ENCODE measurements at places on chromosomes 16 and 17.

- peak; percentile 46 for DNase-seq
Observed at GRCh38 chr17:50200457-50201275, 765 bp downstream of the COL1A1 start.

- DNase-seq = no peak
Observed at GRCh38 chr16:49932946-49933345, 77.0 kb upstream of the ZNF423 start.

DNA sequence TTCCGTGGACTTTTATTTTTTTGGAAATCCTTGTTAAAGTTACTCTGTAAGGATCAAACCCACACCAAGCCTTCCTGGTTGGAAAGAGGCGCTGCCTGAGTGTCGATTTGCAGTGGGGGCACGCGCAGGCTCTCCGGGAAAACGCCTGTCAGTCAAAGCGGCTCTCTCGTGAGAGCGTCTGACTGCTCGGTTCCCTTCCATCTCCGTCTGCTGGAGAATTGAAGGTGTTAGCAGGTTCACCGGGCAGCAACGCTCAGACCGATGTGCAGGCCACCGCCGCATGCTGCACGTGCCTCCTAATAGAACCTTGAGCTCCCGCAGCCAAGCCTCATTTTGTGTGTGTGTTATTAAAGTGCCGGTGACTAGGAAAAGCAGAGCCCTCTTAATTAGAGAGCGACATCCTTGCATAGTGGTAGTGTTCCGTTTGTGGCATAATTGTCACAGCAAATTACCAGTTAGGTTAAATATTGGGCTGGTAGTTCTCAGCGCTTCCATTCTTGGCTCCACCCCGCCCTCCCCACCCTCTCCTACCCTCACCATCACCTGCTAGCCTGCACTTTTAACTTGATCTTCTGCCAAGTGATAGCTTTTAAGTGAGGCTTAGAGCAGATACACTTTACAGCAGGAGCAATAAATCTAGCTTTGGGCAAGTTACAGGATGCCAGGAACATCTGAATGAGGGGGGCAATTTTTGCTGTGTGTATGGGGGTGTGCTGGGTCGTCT lies 75.5 kb downstream of the RPA1 start:
- DNase-seq = peak; percentile 45

DNA sequence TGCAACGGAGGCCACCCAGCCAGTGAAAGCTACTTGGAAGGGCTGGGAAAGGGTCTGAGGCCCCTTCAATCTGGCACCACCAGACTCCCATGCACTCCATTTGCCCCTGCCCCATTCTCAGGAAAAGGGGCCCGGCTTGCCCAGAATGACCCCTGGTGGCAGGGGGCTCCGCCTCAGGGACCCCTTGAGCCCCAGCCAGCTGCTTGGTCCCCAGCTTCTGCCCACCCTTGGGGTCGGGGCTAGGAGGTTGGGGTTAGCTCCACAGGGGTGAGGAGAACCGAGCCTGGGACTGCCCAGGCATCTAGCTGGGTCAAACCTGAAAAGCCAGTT lies 1.3 kb downstream of the RHBDF1 start:
- DNase-seq = no peak

DNA sequence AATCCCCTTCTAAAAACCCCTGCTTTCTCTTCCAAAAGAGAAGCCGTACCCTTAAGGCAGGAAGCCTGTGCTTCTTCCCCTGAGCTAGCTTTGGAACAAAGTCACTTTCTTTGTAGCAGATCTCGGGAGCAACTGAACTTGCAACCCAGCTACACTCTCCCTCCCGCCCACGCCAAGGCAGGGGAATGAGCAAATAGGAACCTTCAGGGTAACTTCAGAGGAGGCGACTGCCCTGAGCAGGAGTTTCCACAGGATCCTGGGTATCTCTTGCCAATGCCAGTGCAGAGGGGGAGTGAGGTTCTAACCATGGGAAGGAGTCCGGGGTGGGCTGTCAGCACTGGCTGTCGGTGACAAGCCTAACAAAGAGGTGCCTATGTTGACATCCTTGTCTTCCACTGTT lies 5.9 kb upstream of the PIRT start:
- DNase-seq = no peak

DNA sequence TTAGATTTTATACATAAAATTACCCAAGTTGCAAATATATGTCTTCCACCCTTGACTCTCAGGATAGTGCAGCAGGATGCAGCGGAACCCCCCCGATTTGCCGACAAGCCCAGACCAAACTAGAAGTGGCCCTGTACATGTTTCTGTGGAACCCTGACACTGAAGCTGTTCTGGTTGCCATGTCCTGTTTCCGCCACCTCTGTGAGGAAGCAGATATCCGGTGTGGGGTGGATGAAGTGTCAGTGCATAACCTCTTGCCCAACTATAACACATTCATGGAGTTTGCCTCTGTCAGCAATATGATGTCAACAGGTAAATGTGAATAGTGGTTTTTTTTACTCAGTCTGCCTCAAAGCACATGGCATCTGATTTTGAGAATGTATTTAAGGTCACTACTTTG lies 70.7 kb downstream of the OMG start:
- no peak for DNase-seq

DNA sequence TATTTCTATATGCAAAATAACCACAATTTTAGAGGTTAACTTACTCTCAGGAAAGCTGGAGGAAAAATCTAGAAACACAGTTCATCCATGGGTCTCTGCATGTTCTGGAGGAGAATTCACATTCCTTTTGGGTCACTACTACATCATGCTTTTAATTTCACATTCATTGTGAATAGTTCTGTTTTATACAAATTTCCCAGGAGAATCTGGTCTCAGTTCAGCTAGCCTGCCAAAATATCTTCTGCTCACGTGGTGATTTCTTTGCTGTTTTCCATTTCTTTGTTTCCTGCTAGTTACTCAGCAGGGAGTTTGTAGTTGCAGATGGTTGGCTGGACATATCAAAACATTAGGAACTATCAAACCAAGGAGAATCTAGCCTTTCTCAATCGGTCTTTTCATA lies at the start of gene ABCA9:
Gene ABCA9 (minus strand): TSS at position 106 of the 400 bp plus-strand sequence. CDS start 9,801 bp downstream, outside the sequence.
- DNase-seq = no peak

DNA sequence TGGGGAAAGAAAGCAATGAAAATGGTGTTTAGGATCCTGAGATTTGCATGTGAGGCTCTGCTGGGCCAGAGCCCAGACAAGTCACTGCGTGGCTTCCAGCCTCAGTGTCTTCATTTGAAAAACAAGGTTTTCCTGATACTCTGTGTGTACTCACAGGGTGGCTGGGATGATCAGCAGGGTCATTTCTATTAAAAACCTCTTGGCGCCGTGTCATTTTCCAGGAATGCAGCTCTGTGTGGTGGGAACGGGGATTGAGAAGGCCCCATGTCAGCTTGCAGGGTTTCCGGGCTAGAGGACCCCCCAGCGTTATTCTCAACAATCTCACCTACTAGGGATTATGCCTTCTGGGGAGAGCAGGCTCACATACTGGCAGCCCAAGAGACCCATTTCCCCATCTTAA lies 73.5 kb downstream of the FOXL1 start:
- no peak for DNase-seq

GRCh38 chr17:57870283-57870635 lies 20.4 kb upstream of the MRPS23 start:
- DNase-seq = no peak

DNA sequence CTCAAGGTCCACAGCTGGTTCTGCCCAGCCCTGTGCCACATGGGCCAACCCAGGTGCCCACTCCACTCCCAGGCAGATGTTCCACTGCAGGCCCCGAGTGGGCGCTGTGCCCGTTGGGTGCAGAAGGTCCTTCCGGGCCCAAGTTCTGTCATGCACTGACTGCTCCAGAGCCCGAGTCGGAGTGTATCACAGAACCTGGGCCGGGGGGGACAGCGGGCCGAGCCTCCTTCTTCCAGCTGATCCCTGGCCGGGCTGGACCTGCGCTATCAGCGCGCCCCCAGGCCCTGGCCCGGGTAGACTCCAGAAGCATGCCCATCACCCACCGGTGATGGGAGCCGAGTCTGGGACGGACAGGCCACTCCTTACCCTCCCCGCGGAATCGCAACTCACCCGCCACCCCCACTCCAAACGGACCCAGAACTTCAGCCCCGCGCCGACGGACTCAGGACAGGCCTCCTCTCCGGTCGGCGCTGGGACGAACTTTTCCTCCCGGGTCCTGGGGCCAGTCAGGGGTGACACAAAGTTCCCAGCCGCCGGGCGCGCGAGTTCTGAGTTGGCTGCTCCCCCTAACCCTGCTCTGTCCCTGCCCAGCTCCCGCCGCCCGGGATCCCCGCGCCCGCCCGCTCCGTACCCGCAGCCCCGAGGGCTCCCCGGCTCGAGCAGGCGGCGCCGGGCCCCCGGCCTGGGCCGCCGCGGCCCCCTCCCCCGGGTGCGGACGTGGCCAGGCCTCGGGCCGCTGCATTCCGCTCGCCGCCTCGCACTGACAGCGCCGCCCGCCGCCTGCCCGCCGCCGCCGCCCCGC lies at the start of gene COPZ2:
Gene COPZ2 (minus strand): TSS at position 762 of the 802 bp plus-strand sequence. CDS start 20 bp downstream, at position 742.
- DNase-seq = no peak

DNA sequence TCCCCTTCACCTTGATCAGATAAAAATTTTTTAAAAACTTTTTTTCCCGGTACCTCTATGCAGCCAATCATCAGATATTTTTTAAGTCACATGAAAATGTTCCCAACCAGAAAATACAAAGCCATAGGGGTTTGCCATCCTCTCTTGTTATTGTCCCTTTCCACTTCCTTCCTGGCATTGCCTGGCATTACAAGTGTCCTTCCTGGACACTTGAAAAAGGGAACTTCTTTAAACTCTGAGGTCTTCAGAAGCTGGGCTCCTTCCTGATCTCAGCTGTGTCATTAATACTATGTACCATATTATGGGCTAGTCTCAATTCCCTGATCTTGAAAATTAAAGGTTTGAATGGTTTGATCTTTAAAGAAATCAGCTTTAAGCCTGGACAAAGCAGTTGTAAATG lies 64.9 kb downstream of the TEX14 start:
- no peak for DNase-seq

DNA sequence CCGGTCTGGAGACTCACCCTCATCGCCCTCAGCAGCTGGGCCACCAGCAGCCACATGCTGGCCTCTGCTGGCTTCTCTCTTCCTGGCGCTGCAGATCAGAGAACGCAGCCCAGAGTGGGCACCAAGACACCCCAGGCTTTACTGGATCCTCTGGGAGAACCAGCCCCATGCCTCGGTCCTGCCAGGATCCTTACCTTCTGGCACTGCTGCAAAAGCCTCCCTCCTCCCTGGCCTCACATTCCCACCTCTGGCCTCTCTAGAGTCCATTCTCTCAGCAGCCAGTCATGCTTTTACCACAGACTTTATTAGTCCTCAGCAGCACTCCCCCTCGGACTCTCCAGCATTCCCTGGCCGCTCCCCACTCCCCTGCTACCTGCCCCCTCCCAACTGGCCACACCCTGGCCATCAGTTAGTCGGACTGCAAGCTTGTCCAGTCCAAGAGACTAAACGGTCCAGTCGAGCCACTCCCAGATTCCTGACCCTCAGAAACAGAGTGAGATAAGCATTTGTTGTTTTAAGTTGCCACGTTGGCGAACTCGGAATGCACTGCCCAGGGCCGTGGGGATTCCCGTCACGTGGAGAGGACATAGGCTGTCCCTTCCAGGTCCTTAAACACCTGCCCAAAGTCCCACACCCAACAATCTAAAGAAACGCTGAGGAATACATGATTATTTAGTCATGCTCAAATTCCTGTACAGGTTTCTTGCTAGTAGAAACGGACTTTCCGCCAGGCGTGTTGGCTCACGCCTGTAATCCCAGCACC lies 5.9 kb upstream of the SPG7 start:
- no peak for DNase-seq

DNA sequence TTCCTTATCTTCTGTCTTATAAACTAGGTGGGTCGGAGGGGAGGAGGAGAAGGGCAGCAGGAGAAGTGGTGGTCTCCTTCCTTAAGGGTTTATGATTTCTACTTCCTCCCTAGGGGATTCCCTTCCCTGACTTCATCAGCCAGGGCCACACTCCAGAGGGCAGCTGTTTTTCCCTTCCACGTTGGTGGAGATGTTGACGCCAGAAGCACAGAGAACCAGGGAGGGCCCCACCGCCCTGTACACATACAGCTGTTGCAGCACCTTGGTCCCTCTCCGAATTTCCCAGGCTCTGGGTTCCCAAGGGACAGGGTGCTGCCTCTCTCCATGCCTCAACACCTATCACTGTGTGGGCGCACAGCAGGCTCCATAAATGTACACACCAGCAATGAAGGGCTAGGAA lies 5.6 kb upstream of the SLC6A4 start:
- DNase-seq = no peak

GRCh38 chr16:66146798-66147197 lies 219.7 kb upstream of the CDH5 start:
- no peak for DNase-seq

DNA sequence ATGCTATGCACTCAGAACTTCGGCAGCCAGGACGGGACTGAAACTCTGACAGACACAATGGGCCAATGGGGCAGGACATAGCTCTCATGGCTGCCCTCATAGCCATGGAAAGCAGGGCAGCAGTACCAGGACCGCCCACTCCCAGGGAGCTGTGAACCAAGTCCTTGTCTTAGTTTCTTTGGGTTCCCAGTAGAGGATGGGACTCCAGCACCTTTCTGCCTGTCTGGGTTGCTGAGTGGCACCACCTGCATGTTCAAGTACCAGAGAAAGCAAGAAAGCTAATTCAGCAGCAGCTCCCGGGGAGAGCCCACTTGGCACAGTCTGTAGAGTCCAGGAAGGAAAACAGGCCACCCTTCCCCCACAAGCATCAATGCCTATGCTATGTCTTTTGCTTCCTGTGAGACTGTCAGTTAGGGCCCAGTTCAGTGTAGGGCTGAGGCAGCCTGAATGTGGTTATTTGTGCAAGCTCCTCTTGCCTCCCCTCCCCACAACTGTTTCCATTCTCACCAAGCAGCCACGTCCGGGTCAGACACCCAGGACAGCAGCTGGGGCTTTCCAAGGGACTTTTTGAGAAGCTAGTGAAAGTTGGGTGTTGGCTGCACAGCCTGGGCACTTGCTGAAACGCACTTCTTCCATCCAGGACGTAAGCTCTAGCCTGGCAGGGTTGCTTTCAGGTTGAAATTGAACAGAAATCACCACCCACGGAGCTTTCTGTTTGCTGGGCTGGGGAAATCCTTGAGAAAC lies 7.8 kb downstream of the SUPT4H1 start:
- no peak for DNase-seq

DNA sequence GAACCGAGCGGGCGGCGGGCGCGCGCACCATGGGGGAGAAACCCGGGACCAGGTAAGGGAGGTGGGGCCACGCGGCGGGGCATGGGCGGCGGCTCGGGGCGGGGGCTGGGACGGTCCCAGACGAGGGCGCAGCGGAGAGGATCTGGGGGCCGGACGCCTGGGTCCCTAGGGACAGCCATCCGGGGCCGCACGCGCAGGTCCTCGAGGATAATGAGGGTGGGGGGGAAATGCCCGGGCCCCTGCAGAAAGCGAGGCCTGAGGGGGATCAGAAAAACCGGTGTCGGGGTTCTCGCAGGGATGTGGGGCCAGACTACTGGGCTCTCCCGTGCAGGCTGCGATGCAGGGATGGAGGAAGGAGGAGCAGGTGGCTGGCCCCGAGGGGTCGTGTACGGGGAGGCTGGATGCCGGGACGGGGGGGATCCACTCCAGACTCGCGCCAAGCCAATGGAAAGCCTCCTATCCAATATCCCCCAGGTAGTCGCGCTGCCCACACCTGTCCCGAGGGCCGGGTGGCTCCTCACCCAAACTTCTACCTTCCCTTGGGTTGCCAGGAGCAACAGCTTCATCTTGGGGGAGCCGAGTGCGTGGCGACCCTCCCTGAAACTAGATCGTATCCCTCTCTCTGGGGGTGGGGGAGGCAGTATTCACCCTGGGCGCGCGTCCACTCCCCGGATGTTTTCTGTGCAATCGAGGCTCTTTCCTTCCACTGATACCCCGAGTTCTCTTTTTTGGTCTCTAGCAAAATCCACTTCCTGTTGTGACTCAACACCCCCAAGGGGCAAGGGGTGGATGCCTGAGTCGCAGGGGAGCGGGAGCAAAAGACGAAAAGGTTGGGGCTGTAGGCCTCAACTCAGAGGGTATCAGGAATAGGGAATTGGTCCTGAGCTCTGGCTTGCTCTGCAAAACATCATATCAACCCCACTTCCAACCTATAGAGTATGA lies 532 bp downstream of the ARRB2 start:
- no peak for DNase-seq

All from DMS153 (cell line).